ENCODE measurements at places on chromosomes 6 and 20. TPM values are rescaled to one million over a fixed set of nuclear protein-coding genes. Genes with fewer than 3 reads are reported as not detected.

DLL1 gene
- total RNA-seq, result 3.5 TPM

PTK6 gene
- total RNA-seq, result 0.22 TPM

BPIFB1 gene
- not detected for total RNA-seq

IMPG1 gene
- total RNA-seq, result not detected

SLC2A10 gene
- total RNA-seq, result 12.4 TPM

GSTA2 gene
- 1.7 TPM for total RNA-seq

GPR6 gene
- total RNA-seq, result not detected

SNAP25 gene
- total RNA-seq, result 0.29 TPM

GRCh38 chr20:4052554-4052953, 37.2 kb upstream of the RNF24 start:
- peak; percentile 36 for DNase-seq

GRCh38 chr6:167295495-167296292, 4.6 kb downstream of the UNC93A start:
- DNase-seq, result peak; percentile 23

DNA sequence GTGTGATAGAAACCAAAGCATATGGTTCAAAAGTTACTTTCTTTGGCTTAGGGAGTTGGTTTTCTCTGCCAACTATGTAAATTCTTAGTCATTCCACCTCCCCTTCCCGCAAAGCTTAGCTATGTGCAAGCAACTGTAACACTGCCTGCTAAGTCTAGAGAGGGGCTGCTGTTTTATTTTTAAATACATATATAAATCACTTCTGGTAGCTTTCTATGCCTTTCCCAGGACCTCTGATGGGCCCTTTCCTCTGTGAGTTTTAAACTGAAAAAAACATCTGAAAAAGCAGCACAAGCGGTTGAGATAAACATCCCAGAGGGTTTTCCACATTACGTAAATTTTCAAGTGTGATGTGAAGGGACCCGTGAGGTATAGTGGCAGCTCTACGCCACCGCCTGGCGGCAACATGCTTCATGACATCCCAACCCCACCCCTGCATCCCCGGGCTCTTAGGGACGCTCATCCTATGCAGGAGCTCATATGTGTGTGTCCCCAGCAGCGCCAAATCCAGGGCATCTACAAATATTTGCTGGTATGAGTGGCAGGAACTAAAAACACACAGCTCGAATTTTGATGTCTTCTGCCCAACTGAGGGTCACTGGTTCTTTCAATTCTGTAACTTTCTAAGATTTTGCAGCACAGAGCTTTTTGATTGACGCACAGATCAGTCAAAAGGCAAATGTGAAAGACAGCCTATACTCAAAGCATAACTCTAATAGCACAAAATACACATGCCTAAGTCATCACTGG, 12.7 kb downstream of the SAYSD1 start:
- peak; percentile 91 for DNase-seq

GRCh38 chr6:168011291-168011690, 13.8 kb downstream of the KIF25 start:
- DNase-seq, result no peak

DNA sequence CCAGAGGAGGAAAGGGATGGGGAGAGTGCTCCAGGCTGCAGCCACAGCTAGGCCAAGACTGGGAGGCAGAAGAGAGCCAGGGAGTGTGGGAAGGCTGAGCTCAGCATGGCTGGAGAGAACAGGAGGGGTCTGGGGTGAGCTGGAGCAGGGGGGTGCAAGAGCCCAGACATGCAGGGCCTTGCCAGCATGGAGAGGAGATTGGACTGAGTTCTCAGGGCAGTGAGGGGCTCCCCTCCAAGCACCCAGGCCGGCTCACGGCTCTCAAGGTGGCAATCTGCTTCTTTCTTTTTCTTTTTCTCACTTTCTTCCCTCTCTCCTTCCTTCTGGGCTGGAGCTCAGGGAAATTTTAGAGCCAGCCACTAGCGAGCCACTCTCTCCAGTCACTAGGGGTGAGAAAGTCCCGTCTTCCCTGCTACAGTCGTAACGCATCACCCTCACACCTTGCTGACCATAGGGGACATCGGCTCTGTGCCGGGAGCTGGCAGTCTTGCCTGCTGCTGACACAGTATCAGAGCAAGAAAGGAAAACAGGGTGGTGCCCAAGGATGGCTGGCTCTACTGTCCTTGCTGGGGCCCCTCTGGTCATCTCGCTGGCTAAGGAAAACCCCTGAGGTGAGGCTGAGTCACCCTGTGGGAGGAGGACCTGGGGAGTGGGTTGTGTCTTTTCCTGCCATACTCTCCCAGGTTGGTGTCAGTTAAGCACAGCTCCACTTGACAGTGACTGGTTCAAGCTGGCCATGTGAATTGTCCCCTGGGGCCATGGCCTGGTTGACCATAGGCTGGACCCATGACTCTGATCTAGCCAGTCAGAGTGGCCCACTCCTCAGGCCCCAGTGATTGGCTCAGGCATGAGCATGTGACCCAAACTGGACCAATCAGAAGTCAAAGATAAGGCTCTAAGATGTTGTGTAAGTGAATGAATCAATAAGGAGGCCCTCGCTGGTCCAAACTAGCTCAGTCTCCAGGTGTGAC, 135.1 kb upstream of the PMEPA1 start:
- peak; percentile 49 for DNase-seq

- no peak for DNase-seq
These were observed 272.9 kb upstream of the KCNQ5 start for GRCh38 chr6:72348926-72349325.

DNA sequence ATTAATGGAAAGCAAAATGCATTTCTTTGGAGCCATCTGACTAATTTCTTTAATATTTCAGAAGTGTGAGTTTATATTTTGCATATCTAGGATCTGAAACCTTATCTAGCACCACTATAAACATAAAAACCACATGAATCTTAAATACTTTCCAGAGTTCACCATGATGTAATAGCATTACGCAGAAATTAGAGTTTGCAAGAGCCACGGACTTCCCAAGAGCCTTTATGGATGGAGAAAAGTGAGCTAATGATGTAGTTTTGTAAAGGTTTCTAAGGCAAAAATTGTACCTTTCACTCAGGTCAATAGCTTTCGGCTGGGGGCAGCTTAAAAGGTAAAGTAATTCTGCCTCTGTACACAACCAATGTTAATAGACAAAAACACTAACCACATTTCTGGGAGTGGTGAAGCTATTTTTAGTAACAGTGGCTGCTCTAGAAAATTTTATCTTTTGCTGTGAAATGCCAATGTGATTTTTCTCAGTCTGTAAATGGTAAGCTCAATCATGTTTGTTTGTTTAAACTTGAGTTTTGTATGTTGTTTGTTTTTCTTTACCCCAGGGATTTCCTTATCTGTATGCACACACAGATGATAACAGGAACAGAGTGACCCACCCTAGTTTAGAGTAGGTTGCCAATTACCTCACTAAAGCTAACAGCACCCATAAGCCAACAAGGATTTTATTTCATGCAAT, 80.5 kb downstream of the FILIP1 start:
- no peak for DNase-seq

DNA sequence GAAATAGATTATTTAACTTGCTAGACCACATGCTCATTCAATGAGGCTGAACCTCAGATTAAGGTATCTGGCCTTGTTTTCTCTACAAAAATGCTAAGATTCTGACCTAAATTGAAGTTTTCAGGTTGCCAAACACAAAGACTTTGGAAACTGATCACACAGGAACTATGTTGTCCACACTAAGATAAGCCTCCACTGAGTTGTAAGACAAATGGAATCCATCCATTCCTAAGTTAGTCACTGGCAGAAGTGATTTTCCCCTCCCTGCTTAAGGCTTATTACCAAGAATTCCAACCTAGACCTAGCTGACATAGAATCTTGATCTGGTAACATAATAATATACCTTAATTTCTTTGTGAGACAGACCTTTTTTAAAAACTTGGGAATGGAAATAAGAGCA, 608.1 kb downstream of the TENT5A start:
- no peak for DNase-seq

- DNase-seq, result no peak
These were observed 198.7 kb upstream of the MYLIP start for GRCh38 chr6:15930207-15930606.

GRCh38 chr20:33553516-33553915, 63.6 kb downstream of the CBFA2T2 start:
- no peak for DNase-seq

- no peak for DNase-seq
These were observed 88.2 kb upstream of the STXBP5 start for GRCh38 chr6:147116056-147116455.

- no peak for DNase-seq
These were observed 416.1 kb downstream of the TBC1D32 start for GRCh38 chr6:120918137-120918536.

DNA sequence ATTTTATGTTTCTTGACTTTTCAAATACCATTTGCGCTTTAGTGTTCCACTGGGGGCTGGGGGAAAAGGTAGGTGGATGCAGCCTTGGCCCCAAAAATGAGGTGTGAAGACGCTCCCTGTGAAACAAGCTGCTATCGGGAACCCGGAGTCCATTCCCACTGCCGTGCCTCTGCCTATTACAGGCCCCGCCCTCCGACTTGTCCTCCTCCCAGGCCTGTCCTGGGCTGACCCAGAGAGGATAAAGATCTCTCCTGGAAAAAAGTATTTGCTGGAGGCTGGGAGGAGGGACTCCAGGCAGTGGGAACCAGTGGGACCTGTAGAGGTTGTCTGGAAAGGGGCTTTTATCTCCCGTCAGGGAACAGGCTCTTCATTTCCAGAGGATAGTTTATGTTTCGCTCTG, 215.0 kb downstream of the SLC24A3 start:
- DNase-seq, result no peak

DNA sequence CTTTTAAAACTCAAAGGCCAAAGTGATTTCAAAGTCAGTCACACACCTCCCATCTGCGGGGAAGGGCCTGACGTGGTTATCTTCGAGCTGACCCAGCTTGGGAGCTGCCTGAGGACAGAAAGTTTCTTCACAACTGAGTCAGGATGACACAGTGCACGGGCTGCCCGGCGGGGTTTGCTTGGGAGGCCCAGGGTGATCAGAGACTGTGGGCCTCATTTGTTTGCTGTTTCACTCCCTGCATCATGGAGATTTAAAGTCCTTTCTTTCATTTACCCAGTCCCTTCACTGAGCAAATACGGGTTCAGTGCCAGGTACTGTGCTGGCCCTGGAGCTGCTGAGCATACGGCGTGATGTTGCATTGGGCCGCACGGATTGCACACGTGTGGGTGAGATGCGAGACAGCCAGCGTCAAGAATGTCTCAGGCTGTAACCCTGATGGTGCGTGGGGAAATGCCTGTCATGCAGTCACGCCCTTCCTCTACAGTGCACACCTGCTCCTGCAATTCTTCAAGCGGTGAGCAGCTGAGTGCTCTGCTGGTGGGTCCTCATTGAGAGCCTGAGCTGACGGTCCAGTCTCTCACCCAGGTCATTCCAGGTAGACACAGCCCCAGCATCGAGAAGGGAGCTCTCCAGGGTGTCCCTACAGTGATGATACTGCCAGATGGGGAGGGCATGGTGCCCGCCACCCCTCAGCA, 82.7 kb upstream of the PMEPA1 start:
- peak; percentile 42 for DNase-seq

DNA sequence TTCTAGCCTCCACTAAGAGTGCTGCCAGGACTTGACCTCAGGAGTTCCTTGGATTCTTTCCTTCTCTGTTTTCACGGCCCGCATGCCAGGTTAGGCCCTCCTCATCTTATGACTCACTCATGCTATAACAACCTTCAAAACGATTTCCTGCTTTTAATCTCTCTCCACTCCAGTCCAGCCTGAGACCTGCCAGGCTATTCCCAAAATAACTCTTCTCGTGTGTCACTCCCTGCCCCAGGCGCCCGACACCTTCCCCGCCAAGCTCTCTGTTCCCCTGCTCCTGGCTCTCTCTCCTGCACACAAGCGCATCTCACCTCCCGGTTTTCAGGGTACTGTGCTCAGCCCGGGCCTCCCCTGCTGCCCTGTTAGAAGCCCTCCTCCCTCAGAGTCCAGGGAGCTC, 64.1 kb upstream of the RPS6KA2 start:
- DNase-seq, result no peak

DNA sequence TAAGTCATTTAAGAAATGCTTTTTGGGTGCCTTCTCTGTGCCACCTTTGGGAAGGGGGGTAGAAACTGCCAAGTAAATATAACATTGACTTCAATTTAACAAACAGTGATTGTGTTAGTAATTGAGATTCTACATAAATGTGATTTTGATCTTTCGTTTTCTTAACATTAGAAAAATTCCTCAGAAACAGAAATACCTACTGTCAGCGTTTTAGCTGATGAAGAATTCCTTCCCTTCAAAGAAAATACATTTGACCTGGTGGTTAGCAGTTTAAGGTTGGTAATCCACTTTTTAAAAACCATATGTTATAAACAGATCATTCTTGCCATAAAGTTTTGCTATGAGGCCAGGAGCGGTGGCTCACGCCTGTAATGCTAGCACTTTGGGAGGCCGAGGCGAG, 9.8 kb downstream of the NDUFAF5 start:
- no peak for DNase-seq

GRCh38 chr6:63418741-63419140, 99.0 kb upstream of the LGSN start:
- DNase-seq, result no peak

DNA sequence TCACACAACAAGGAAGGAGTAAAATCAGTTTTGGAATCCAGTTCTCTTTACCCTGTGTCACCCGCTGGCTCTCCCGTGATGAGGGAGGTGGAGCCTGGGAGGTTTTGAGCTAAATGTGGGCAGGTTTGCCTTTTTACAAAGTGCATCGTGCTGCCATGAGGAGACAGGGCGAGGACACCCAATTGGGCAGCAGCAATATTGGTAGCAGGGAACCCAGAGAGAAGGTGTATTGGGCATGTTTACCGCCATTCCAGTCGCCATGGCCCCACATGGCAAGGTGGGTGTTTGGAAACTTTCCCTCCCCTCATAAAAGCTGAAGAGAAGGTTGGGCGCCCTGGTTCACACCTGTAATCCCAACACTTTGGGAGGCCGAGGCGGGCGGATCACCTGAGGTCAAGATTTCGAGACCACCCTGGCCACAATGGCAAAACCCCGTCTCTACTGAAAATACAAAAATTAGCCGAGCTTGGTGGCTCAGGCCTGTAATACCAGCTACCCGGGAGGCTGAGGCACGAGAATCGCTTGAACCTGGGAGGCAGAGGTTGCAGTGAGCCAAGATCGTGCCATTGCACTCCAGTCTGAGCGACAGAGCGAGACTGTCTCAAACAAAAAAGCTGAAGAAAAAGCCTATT, 3.5 kb upstream of the UBE2V1 start:
- DNase-seq, result no peak

- DNase-seq, result no peak
These were observed 34.0 kb downstream of the NUDT3 start for GRCh38 chr6:34358389-34358905.

- peak; percentile 49 for DNase-seq
These were observed 25.1 kb downstream of the GLP1R start for GRCh38 chr6:39073471-39074355.

All from endodermal cell (in vitro differentiated cells).